ENCODE measurements at places on chromosomes 2 and 18.

- no peak for DNase-seq
Observed at GRCh38 chr2:219959471-219959870, 332.0 kb downstream of the SLC4A3 start.

DNA sequence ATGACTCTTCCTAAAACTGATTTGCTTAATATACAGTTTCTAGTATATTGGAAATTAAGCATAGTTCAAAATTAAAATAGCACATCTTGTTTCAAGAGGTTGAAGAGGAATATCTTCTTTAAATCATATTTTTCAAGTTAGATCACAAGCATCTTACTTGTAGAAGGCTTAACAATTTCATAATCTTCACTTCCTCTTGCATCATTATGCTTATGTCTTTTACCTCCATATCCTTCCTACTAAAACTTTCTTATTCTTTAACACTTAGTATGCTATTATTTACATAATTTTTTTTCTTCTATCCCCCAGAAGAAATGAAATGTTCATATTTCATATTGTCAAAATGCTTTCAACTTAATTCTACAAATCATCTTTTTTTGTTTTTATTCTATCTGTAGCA is 1354.9 kb upstream of the TMEFF2 start:
- no peak for DNase-seq

DNA sequence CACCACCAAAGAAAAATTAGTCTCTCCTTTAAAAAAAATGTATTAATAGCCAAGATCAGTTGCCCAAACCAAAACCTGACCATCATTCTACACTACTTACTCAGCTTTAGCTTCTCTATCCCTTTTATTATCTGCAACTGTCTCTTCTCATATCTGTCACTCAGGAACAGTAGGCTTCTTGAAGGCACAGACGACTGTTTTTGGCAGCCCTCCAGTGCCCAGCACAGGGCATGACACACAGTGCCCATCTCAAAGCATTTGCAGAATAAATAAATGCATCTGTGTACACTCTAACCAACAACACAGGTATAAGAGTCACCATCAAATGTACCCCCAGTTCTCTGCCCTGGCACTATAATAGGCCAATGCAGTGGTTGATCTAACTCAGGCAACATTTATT is 117.2 kb downstream of the UXS1 start:
- no peak for DNase-seq

DNA sequence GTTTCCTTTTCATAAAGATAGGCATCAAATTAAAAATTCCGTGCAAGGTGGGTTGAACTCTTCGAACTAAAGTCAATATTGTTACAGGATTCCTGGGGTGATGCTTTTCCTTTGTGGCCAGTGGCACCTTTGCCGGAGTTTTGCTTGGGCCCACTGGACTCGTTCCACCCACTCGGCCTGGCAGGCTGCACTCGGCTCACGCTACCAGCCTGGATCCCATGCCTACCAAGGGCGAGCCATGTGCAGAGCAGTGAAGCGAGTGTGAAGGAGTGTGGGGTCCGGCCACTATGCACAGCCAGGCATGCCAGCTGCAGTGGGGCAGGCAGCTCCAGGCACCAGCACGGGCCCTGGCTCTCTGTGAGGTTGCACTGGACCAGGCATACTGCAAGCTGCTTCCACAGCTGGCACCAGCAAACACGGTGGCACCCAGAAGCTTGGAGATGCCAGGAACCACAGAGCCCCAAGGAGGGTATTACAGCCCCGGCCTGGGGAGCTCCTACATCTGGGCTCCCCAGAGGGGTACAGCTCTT is 83.6 kb downstream of the DTNB start:
- no peak for DNase-seq

DNA sequence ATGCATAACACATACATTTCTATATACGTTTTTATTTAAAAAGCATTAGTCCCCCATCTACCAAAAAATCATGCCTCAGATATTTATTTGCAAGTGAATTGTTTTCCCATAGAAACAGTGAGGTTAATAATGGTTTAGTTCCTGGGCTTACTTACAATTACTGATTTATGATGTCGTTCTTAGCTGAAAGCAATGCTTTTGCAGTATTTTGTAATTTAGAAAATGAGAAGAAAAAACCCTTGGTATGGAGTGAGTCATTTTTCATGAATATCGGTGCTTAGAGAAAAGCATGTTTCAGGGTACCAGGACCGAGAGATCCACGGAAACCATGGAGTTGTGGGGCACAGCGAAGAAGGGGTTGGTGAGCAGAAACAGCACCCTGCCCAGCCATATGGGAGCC is 12.0 kb upstream of the CDK15 start:
- DNase-seq = no peak

DNA sequence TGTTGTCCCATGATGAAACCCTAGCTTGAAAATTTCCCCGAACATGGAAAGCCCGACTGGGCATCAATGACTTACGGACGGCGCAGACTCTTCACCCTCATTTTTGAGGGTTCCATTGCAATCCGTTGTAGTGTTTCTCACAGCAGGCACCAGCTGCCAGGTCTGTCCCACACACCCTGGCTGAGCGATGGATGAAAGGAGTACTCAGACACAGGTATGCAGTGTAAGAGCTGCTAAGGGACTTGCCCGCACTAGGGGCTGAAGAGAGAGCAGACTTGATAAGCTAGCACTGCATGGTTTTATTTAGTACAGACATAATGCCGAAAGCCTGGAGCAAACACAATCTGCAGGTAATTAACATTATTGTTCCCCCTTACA is 15.8 kb downstream of the DYNAP start:
- DNase-seq = no peak

GRCh38 chr2:54872780-54873179 is 149.3 kb downstream of the EML6 start:
- DNase-seq = peak; percentile 88

GRCh38 chr2:66477135-66477842 is 42.4 kb downstream of the MEIS1 start:
- no peak for DNase-seq

Measured in NCI-H1694 (cell line).